ENCODE measurements at places on chromosomes 12 and 14.

DNA sequence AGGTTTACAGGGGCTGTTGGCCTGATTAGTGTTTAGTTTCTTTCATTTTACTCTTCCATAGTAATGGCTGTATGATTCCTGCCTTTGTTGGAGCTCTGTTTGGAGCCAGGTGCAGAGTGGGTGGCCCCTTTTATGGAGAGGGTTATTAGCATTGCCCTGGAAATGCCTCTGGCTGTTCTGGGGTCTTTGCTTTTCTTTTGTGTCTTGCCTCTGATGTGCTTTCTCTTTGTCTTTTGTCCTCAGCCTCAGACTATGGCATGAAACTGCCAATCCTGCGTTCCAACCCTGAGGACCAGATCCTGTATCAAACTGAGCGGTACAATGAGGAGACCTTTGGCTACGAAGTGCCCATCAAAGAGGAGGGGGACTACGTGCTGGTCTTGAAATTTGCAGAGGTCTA, 6.9 kb downstream of the MLEC start:
- DNase-seq, result no peak

DNA sequence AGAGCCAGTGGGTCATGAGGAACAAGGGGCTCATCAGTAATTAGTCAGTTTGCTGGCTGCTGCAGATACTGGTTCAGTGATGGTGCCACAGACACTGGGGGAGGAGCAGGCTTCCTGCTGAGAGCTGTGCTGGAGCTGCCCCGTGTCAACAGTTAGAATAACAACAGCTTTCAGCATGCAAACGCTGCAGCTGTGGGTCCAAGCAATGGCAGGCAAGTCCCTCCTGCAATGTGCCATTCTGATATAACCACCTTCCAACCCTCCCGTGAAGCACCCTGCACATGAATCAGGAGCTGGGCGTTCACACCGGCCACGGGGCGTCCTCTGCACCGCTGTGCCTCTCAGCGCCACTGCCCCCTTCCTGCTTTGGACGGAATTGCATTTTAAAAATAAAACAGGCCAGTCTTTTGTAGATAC, 258.4 kb upstream of the SFSWAP start:
- no peak for DNase-seq

DNA sequence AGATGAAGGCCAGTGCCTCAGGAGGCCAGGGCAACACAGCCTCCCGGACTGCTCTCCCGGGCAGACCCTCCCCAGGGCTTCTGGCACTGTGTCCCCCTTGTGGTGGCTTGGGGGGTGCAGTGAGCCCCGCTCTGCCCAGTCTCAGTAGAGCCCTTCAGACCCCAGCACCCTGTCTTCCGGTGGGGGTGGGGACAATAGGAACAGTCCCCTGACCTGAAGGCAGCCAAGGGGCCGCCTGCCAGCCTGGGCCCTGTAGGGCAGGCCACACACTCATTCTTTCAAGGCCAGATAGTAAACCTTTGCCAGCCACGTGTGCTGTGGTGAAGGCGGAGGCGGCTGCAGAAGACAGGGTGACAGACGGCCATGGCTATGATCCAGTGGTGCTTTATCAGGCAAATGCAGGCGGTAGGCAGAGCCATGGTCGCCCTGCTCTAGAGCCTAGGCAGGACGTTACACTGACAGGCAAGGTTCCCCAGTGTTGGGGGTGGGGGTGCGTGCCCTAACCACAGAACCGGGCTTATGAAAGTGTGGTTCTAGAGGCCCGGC, 15.0 kb downstream of the ZFYVE21 start:
- no peak for DNase-seq

DNA sequence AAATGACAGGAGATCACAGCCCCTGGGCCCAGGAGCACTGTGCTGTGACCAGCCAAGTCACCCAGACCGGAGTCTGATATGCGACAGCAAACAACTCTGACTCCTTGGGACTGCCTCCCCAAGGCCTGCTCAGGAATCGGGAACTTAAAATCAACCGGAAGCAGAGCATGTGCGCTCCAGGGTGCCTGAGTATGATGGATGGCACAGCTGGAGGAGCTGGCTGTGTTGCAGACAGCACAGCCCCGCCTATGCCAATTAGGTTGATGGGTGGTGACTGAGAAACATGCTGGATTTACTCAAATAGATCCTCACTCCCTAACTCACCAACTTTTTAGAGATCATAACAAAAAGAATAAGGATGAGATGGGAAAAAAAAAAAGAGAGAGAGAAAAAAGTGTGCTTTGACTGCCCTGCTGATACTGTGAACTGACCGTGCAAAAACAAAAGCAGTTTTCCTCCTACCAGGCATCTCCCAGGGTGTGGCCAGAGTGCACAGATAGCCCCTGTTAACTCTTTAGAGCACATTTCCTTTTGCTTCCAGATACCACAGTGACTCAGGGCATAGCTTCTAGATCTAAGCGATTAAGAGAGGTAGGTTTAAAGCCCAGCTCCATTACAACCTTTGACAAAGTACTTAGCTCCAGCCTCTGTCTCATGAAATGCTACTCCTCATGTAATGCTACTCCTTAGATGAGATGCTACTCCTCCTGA, 27.4 kb upstream of the STON2 start:
- no peak for DNase-seq

- no peak for DNase-seq
These were observed 83.6 kb upstream of the ARHGAP5 start for GRCh38 chr14:31993521-31993951.

GRCh38 chr14:104224131-104224505, 85.7 kb downstream of the KIF26A start:
- no peak for DNase-seq

Measured in right renal pelvis (tissue), 4 donors.